Activated CD4-positive, alpha-beta T cell treated with anti-CD3 and anti-CD28 coated beads, Interleukin-2, amount 50 U/mL, for 1 hour (primary cell): ENCODE measurements at places on chromosomes 11 and 22.

DNA sequence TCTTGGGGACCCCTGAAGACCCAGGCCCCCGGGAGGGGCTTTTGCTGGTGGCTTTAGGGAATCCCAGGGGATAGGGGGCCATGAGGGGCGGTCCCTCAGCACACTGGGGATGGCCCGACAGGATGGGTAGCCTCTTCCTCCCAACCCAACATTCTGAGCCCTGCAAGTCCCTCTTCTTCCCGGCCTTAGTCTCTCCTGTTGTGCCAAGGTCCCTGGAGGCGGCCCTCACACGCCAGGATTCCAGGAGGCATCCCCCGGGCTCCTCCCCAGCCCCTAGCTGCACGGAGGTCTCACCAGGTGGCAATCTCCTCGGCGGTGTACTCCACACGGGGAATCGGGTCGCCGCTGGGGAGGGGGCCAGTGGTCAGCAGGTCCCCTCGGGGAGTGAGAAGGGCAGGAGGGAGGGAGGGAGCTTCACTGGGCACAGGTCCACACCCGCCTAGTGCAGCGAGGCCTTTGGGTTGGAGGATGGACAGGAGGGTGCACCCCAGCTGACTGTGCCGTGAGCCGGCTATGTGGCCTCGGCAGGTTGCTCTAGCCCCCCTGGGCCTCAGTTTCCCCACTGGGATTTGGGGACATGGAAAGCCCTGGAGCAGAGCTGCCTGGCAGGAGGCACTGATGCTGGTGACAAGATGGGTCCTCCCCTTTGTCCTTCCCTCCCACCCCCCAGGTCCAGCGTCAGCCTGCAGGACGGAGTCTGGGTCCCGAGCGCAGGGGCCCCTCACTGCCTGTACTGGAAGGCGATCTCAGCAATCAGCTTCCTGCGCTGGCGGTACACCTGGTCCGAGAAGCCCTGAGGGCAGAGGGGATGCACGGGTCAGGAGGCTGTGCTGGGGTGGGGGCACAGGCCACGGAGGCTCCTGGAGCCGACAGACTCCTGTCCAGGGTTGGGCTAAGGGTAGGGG lies 4.2 kb downstream of the TH start:
- DNase-seq: no peak

DNA sequence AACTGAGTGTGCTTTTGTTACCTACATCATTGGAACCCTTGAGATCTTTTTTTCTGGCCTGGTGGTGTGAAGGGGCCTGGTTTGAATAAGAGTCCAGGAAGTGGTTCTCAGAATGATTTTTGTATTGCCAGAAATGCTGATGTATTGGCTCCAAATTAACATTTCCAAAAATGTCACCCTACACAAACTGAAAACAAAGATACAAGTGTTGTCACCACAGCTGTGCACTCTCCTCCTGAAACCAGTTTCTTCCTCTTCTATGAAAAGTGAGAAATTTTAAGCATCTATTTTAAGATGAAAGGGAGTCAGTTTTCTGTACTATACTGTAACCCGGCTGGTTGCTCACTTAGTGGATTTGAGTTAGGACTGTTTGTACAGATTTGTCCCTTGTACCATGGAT lies 218.8 kb downstream of the PGR start:
- DNase-seq: no peak

DNA sequence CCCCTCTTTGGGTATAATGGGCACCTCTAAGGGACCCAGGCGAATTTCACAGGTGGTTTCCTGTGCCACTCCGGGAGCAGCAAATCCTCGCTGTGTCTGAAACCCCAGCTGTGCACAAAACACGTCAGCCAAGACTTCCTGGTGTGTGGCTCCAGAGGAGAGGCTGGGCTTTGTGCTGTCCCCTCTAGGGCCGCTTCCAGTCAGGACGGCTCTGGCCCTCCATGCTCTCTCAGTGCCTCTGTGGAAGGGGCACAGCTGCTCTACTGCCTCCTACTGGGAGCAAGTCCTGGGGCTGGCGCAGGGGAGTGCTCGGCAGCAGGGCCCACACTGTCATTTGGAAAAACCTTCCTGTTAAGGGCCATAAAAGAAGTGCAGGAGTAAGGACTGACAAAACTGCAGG lies 23.7 kb upstream of the ARFGAP3 start:
- no peak for DNase-seq

GRCh38 chr22:45240104-45240809 lies 437 bp downstream of the KIAA0930 start:
- DNase-seq: peak; percentile 35

DNA sequence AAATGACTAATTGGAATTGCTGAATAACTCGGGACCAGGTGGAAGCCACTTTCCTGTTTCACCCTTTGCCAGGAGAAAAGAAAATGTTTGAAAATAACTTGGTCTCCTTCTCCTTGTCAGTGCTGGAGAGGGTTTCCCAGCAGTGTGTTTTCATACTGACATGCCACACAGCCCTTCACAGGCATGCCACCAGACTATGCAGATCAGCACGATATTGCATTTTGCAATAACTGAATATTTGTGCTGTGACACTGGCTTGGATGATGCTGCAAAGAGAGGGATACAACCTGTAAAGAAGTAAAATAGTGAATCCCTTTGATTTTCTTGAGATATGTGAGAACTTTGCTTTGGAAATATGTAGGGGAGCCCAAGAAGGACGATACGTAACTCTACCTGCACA lies 200.0 kb upstream of the NAV2 start:
- DNase-seq: no peak

DNA sequence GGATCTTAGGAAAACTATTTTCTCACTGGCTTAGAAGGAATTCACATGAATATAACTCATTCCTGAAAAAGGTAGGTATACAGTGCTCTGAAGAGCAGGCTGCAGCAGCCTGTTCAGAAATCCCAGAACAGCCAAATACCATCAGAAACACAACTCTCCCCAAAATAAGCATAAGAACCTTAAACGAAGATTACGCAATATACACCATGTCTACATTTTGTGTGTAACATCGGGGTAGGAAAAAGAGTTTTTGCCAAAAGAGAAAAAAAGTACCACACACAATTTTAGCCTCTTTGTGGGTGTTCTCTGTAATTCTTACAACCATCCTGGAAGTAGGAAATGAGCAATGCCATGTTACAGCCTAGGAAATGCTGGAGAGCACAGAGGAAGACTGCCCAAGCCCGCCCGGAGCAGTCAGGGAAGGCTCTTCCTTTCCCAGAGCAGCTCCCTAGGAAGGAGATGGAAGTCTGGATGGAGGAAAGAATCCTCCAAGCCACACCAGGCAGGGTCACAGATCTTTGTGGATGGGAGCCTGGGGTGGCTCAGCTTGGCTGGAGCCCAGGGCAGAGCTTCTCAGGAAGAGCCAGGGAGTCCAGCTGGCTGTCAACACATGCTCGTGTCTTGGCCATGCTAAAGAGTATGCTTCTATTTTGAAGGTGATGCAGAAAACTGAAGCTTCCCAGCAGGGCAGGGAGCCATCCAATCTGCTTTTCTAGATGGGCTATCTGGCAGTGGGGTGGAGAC lies 49.7 kb upstream of the ARFGAP3 start:
- DNase-seq: no peak

DNA sequence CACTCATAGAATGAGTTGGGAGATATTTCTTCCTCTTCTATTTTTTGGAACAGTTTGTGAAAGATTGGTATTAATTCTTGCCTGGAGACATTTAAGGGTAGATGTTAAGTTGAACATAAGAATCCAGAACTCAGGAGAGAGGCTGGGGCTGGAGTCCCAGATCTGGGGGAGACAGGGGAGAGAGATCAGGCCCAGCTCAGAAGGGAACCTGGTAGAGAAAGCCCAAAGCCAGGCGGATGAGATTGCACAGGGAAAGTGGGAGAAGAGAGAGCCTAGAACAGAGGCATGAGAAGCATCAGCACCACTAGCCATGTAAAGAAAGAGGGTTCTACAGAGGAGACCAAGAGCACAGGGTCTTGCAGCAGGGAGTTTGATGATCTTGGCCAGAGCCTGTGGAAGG lies 13.0 kb upstream of the GNAZ start:
- no peak for DNase-seq

GRCh38 chr11:126507646-126508045 lies 152.2 kb downstream of the ST3GAL4 start:
- no peak for DNase-seq

- no peak for DNase-seq
Observed at GRCh38 chr22:44578110-44578457, 80.1 kb upstream of the RTL6 start.

DNA sequence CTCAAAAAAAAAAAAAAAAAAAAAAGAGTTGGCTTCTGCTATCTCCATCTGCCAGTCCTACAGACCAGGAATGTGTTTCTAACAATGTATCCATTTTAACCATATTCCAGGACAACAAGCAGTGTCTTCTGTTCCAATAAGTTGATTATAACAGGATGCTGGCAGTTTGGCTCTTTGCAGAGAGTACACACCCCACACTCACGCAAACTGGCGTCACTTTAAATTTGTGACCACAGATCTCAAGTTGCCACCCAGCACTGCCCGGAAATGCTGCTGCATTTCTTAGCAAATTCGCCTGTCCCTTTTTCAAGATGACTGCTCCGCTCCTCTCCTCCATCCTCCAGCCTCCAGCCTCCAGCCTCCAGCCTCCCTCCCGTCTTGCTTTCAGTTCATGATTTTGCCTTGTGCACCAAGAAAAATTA lies 44.3 kb downstream of the SCGB1A1 start:
- DNase-seq: no peak

GRCh38 chr11:15418921-15419320 lies 304.2 kb downstream of the INSC start:
- DNase-seq: no peak

DNA sequence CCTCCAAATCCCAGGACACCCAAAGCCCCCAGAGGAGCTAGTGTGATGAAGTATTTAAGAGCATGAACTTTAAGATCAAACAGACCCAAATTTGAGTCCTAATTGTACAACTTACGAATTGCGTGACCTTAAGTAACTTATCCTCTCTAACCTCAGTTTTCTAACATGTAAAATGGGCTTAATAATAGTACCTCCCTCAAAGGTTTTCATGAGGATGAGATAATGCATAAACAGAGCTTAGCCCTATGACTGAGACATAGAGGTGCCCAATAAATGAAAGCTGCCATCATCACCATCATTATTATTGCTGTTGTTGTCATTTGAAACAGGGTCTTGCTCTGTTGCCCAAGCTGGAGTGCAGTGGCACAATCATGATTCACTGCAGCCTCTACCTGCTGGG lies 9.2 kb downstream of the SCN2B start:
- DNase-seq: no peak

- DNase-seq: no peak
Observed at GRCh38 chr11:117045956-117046355, 52.3 kb downstream of the SIK3 start.

GRCh38 chr11:112455791-112456190 lies 195.1 kb upstream of the PLET1 start:
- DNase-seq: no peak

- no peak for DNase-seq
Observed at GRCh38 chr11:75813622-75814039, 1.4 kb upstream of the UVRAG start.

DNA sequence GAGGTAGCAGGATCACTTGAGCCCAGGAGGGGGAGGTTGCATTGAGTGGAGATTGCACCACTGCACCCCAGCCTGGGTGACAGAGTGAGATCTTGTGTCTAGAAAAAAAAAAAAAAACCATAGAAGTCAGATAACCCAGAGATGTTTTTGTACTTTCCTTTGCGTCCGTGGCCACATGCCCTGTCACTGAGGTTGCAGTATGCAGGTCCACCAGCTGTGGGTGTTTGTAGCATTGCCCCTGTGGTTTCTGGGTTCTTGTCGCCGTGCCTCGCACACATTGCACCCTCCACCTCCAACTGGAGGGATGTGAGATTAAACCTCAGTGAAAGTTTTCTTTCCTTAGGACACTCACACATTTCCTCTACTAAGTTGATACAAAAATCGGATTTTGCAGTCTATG lies 70.3 kb downstream of the TNRC6B start:
- peak; percentile 65 for DNase-seq

DNA sequence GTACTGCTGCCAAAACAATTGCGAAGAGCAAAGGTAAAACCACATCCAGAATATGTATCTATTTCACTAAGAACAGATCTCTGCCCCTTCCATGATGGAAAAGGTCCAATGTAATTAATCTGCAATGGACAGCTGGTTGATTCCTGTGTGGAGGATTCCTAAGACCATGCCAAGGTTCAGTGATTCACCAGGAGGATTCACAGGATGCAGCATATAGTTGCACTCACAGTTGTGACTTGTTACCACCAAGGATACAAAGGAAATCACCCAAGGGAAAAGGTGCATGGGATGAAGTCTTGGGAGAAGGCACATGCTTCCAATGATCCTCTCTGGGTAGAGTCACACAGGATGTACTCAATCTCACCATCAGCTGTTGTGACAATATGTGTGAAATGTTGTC lies 35.1 kb upstream of the CUL5 start:
- no peak for DNase-seq

- DNase-seq: no peak
Observed at GRCh38 chr11:78290293-78291176, 101.8 kb downstream of the USP35 start.

DNA sequence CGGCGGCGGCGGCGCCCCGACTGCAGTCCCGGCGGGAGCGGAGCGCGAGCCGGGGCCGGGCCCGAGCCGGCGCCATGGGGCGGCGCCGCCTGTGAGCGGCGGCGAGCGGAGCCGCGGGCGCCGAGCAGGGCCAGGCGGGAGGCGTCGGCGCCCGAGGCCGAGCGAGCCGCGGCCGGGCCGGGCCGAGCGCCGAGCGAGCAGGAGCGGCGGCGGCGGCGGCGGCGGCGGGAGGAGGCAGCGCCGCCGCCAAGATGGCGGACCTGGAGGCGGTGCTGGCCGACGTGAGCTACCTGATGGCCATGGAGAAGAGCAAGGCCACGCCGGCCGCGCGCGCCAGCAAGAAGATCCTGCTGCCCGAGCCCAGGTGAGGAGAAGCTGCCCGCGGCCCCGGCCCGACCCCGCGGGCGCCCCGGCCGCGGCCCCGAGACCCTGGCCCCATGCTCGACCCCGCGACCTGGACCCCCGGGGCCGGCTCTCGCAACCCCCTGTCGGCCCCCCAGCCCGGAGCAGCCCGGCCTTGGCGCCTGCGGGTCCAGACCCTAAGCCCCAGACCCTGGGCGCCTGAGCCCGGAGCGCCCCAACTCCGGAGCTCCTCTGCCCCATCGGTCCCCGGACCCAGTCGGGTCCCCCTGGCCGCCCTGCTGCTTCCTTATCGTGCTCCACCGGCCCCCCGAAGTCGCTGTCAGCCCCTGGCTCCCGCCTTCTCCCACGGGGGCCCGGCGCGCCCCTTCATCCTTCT lies at the start of gene GRK2:
TSS of gene GRK2 (plus strand) at position 25 of the 739 bp plus-strand sequence. CDS start at position 252, 227 bp downstream.
- no peak for DNase-seq

GRCh38 chr11:7512525-7513233 lies 1.1 kb upstream of the PPFIBP2 start:
- DNase-seq: no peak

DNA sequence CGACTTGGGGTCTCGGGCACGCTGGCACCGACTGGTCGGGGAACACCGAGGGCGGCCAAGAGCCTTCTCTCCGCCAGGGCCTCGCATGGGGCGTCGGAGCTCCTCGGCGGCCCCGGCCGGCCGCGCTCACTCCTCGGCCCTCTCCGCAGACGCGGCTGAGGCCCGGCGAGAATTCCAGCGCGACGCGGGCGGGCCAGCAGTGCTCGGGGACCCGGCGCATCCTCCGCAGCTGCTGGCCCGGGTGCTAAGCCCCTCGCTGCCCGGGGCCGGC lies 5.6 kb downstream of the TBX1 start:
- no peak for DNase-seq
